ENCODE measurements at places on chromosomes 3 and 15.

DNA sequence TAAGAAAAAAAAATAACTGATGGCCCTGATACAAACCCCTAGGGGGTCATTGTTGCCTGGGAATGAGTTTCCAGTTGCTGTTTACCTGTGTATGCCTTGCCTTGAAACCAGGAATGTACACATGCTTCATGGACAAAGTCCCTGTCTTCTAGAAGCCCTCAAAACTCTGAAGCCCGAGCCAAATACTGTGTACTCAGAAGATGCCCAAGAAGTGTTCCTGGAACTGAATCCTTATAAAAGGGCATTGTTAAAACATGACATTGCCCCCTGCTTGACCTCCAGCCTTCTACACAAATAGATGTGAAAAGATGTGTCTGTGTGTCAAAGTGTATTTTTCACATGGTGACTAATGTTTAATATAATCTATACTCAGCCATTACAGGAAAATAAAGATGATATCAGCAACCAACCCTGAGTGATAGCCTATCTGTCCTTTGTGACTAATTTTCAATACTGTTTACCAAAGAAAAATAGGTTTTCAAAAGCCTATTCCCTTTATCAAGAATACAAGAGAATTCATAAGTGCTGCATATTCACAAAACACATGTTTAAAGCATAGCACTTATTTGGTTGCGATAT, 325.9 kb downstream of the MECOM start:
- no peak for DNase-seq

DNA sequence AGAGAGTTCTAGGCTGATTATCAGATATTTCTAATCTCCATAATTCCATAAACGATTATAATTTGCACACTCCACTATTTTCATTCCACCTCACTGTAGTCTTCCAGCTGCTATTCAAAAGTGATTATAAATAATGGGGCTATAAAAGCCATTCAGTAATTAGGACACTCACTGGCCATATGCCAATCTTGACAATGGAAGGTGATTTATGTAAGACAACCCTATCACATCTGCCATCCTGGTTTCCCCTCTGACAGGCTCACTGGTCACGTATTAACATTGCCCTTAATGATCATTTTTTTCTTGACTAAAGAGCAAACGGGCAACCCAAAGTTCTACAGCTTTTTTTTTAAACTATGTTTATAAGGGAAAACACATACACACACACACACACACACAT, 402.4 kb downstream of the MAGI1 start:
- peak; percentile 87 for DNase-seq

- DNase-seq, result no peak
Measured at GRCh38 chr15:38565287-38565670, 665 bp upstream of the RASGRP1 start.

DNA sequence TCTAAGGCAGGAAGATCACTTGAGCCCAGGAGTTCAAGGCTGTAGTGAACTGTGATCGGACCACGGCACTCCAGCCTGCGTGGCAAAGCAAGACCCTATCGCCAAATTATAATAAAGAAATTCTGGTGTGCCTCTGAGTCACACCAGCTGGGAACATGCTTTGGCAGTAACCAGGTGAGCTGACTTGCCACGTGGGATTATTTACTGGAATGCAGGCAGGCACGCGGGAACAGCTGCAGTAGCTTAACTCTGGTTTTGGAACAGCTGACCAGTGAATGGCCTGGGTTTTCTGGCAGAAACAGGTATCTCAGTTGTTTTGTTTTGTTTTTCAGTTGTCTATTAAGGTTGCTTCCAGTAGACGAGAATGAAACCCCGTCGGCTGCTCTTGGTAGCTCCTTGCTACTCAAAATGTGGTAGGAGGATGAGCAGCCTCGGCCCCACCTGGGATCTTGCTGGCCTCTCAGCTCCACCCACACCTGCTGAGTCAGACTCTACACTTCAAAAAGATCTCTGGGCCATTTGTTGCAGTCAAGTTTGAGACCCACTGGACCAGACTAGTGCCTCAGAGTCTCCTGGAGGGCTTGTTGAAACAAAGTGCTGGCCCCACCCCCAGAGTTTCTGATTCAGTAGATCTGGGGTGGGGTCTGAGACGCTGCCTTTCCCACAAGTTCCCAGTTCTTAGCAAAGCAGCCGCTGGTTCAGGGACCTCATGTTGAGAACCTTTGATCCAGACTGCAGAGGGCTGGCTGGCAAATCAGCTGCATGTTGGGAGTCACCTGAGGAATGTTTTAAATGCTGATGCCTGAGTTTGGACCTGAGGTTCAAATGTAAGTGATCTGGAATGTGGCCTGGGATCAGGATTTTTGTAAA, 26.6 kb downstream of the IDH2 start:
- DNase-seq, result no peak

- DNase-seq, result no peak
Measured at GRCh38 chr3:134361162-134361835, 12.9 kb downstream of the AMOTL2 start.

- no peak for DNase-seq
Measured at GRCh38 chr3:13815088-13815683, 64.7 kb downstream of the WNT7A start.

- no peak for DNase-seq
Measured at GRCh38 chr3:8279886-8280550, 221.6 kb upstream of the LMCD1 start.

DNA sequence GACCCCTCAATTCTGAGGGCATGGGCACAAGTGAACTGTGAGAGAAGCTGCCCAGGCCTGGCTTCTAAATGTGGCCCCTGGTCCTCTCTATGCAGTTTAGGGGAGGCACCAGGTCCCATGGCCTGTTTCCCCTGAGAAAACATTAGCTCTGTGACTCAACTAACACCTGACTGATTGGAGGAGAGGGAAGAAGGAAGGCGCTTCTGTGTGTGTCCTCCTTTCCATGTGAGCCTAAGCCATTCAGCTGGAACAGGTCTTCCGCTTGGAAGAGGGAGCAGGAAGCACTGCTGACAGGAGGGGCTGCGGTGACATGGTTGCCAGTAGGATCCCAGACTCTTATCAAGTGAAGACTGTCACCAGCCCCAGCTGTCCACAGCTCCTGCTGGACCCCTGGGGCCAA, 79.5 kb downstream of the MYLK start:
- DNase-seq, result no peak

DNA sequence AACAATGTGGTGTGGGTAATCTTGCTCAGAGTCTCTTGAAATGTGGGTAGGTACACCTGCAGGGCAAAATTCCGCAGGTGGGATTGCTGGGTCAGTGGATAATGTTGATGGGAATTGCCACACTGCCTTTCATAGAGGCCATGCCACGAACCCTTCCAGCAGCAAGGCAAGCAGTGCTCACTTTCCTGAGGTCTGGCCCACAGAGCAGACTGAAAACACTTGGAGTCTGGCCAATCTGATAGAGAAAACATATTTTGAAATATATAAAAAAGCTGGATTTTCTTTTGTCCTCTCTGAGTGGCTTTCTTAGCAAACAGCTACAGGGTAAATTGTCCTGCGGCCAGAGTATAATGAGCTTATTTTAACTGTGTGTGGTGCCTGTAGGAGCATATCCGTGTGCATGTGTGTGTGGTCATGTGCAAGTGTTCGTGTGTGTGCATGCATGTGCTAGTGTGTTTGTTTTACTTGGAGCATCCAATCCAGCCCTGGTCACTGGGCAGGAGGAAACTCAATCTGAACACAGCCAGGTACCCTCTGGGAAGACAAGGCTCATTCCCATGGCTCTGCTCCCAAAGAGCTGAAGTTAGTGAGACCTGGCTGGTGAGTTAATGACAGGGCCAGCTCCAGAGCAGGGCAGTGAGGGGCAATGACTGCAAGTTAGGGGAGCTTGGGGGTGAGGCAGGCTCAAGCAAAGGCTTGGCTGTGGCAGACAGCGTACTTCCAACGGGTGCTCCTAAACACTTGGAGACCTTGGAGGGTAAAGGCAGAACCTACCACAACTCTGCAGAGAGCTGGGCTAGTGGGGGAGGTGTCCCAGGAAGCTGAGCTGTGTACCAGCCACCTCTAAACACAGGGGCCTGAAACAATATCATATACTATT, 91.3 kb downstream of the PLXNA1 start:
- DNase-seq, result no peak

Measured in NCI-H524 treated with DMSO at 0.1 percent for 48 hours (cell line).